LHCN-M2 (cell line): ENCODE measurements at places on chromosomes 12 and 14.

- no peak for DNase-seq
Measured at GRCh38 chr14:24322672-24323071, 11.4 kb downstream of the LTB4R start.

DNA sequence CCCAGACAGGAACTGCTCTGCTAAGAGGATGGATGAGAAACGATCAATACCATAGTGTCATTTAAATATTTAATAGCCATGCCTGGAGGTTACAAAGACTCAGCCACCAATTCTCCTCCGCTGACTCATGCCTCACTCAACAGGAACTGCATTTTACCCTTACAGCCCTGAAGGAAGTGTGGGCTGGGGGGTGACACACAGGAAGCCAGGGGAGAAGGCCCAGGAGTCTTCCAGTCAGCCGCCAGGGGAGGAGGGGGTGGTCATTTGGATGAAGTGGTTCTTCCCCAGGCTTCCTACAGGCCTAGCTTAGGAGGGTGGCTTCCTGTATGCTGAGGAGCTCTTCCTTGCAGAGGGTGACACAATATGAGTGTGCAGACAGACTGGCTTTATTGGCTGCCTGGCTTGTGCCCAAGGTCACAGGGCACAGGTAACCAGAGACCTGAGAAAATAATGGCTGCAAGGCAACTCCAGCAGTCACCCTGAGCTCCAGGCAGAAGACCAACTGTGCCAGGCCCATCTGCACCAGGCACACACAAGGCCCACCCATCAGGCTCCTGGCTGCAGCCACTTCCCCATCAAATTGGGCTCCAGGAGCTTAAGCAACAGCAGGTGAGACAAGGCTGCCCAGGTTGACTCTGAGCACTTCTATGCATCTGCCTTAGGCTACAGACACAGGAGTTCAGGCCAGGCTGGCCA lies 30.6 kb upstream of the RPLP0 start:
- peak; percentile 98 for DNase-seq

GRCh38 chr12:7433276-7433822 lies 10.6 kb downstream of the CD163L1 start:
- DNase-seq = peak; percentile 84

- DNase-seq = no peak
Measured at GRCh38 chr12:29945904-29946303, 162.2 kb upstream of the TMTC1 start.

GRCh38 chr12:6183689-6184428 lies 16.3 kb upstream of the CD9 start:
- DNase-seq = peak; percentile 60

GRCh38 chr14:76812422-76813383 lies at the start of gene ANGEL1:
Gene ANGEL1, minus strand, starts transcription at chr14:76812882. Its CDS starts 55 bp downstream, at chr14:76812827.
- DNase-seq = peak; percentile 89

- DNase-seq = peak; percentile 29
Measured at GRCh38 chr12:51533799-51534198, 57.2 kb upstream of the SCN8A start.

GRCh38 chr12:6341417-6342139 lies at the start of gene TNFRSF1A:
Gene TNFRSF1A, minus strand, starts transcription at chr12:6342076. Its CDS starts 262 bp downstream, at chr12:6341814.
- DNase-seq = peak; percentile 84

GRCh38 chr12:64243809-64244208 lies 21.7 kb upstream of the KICS2 start:
- no peak for DNase-seq

DNA sequence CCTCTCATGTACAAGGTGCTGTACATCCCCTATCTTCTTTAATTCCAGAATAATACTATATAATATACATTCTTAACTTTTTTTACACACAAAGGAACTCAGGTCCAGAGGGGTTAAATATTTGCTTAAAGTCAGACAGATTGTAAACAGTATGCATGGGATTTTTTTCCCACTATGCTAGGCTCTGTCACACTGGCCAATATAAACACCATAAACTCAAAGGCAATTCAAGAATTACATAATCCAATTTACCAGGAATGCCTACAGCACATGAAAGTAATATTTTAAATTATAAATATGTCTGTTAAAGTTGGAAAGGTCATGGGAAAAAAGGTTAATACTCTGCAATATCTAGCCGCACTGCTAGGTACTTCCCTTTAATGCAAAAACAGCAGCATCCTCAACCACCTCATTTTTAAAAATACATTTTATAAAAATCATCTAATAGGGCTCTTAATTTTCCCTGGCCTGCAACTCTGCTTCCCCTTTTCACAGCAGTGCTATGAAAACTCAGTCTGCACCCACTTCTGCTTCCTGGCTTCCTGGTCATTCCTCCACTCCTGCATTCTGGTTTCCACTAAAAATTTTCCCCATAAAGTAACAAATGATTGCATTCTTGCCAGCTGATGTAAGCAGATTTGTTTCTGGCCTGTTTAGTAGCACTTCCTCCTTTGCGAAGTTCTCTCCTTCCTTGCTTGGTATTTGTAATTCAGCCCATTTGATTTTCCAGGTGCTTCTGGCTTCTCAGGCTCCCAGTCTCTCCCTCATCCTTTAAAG lies 128.1 kb downstream of the ITPR2 start:
- no peak for DNase-seq

DNA sequence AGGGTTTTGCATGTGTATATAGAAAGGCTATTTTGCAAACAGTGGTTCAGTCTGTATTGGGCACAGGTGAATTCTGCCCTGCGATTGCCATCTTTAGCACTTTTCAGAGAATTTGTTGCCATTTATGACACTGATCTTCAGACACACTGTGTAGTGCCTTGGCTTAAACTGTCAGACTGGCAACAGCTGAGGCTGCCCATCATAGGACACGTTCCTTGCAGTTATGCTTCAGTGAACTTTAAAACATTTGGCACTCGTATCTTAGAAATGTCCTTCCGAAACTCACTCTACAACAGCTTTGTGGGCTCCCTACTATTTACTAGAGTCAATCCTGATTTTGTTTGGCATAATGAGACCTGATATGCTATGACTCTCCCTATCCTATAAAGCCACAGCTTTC lies 29.1 kb downstream of the AP5M1 start:
- DNase-seq = peak; percentile 9

GRCh38 chr14:50825307-50825706 lies 5.7 kb downstream of the NIN start:
- DNase-seq = no peak

GRCh38 chr12:63802012-63802608 lies 22.4 kb downstream of the RXYLT1 start:
- DNase-seq = peak; percentile 38

DNA sequence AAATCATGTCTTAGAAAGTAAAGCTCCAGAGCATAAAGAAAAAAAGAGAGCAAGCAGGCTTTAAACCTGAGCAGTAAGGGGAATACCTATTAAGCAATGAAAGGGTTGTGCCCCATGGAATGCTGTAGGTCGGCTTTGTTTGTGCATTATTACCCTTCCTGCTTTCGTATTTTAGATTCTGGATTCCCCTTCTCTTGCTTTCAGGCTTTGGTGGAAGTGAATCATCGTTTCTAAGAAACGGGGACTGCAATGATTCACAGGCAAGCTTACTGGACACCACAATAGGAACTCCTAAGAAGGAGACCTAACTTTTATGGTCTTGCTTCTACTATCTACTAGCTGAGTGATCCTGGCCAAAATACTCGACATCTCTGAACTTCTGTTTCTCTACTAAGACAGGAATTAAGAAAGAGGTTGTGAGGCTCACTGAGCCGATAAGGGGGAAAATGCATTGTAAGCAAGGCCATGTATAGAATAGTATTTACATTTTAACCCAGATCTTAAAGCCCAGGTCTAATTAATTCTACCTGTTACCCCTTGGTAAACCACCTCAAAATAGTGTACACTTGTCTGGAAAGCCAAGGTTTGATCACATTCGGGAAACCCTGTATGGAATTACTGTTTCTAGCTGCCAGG lies 1.2 kb upstream of the BMAL2 start:
- peak; percentile 89 for DNase-seq

DNA sequence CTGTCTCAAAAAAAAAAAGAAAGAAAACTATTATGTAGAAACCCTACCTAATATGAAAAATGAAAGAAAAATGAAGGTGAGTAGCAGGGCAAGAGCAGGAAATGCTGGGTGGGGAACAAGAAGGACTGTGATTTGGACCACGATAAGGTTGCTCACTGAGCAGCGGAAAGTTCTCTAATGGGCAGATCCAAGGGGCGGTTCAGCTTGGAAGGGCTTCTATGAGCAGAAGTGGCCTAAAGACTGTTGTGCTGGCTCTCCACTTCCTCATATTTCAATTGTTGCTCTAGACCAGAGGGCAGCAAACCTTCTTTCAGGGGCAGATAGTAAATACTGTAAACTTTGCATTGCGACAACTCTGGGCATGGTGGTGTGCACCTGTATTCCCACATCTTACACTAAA lies 16.3 kb upstream of the NFYB start:
- DNase-seq = no peak

- peak; percentile 86 for DNase-seq
Measured at GRCh38 chr12:77167801-77168200, 102.4 kb upstream of the E2F7 start.

- DNase-seq = no peak
Measured at GRCh38 chr14:104702673-104703072, 13.3 kb downstream of the INF2 start.

GRCh38 chr12:93702707-93703315 lies 25.6 kb downstream of the CRADD start:
- no peak for DNase-seq

DNA sequence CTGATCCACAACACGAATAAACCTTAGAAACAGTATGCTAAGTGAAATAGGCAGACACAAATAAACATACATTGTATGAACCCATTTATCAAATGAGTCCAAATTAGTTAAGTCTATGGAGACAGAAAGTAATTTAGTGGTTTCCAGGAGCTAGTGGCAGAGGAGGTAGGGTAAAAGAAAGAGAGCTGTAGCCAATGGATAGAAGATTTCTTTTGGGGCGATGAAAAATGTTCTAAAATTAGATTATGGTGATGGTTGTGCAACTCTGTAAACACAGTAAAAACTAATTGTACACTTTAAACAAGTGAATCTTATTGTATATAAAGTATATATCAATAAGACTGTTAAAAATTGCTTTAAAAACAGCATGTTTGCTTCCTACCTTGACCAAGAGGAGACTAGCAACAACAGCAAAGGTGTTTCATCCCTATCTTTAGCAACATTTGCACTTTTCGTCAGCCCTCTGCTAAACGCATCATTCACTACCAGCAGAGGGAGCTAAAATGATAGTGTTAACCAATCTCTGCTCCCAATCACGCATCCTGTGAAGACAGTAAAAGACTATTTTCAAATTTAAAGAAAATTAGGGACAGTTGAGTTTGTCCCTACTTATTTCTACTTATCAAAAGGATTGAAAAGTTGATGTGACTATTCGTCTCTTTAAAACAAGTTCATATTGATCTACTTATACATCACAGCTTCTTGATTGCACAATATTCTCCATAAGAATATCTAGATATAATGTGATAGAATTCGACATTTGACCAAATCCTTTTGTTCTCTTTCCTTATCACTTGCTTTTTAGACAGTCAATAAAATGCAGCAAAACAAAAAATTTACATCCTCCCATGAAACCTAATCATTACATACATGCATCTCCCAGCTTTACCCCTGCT lies 24.0 kb upstream of the LGR5 start:
- peak; percentile 50 for DNase-seq

DNA sequence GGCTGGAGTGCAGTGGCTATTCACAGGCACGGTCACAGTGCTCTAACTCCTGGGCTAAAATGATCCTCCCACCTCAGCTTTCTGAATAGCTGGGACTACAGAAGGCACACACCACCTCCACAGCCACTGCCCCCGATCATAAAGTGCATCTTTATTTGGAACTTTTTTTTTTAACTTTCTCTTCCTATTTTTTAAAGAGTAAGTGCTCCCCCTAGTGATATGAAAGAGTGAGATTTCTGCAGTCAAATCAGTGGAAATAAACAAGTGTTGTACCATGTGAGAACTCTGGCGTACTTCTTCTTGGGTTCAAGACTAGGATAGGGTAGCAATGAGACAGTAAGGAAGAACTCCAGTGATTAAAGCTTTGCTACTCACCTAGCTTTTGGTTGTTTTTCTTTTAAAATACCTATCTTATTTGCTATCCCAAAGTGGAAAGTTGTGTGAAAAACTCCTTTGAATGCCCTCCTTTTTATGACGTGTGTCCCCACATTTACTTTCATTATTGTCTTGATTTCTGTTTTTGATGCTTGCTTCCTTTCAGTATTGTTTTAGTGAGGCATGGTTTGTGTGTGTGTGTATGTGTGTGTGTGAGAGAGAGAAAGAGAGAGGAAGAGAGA lies 6.6 kb downstream of the PPP4R4 start:
- peak; percentile 48 for DNase-seq

- no peak for DNase-seq
Measured at GRCh38 chr12:81541121-81541520, 218.0 kb downstream of the PPFIA2 start.

DNA sequence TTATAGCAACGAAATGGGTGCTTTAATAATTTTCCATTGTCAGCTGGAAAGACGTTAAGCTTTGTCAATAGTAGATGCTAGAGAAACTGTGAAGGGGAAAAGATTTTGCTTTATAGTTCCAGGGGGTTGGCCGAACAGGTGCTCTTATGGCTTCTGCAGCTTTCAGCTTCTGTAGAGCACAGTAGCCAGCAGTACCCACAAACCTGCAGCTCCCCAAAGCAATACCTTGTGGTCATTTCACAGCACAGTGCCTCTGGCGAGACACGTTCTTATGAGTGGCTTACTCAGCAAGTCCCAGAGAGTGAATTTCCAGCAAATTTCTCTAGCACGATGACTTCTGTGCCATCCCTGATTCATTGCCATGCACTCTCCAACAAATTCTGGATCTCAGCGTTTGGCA lies 416.3 kb upstream of the ATP2B1 start:
- DNase-seq = no peak

DNA sequence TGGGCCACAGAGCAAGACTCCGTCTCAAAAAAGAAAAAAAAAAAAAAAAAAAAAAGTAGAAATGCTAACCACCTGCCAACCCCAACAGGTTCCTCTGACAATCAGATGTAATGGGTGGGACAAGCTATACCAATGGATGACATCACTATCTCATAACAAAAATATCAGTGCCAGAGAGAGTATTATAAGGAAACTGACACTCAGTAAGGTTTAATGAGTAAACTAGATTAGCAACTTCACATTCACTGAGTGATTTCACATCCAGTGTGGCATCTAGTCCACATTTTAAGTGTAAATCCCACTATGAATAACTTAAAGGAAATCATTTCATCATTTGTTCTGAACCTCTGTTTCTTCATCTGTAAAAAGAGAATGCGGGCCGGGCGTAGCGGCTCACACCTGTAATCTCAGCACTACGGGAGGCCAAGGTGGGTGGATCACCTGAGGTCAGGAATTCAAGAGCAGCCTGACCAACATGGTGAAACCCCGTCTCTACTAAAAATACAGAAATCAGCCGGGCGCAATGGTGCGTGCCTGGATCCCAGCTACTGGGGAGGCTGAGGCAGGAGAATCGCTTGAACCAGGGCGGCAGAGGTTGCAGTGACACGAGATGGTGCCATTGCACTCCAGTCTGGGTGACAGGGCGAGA lies 1.8 kb downstream of the SART3 start:
- DNase-seq = no peak

DNA sequence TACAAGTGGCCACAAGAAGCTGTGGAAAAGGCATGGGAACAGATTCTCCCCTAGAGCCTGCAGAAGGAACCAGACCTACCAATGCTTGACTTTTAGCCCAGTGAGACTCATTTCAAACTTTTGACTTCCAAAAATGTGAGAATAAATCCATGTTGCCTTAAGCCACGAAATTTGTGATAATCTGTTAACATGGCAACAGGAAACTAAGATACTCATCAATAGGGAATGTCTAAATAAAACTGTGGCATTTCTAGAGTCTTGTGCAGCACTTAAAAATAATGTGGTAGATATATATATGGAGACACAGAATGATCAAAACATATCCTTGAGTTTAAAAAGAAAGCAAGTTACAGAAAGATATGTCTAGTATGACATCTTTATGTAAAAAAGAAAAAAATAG lies 12.0 kb downstream of the HECTD4 start:
- no peak for DNase-seq

GRCh38 chr14:30673071-30673470 lies 51.0 kb downstream of the SCFD1 start:
- DNase-seq = no peak
